ENCODE measurements at places on chromosomes 16 and 17.
A peak's percentile ranks its signal among the peaks of the same experiment; 100 is the strongest.

GRCh38 chr16:30585400-30586191, at the start of gene ZNF785:
Gene ZNF785 (minus strand): TSS chr16:30585697. CDS start chr16:30585611, 86 bp downstream.
- peak; percentile 99 for DNase-seq

GRCh38 chr16:68233085-68233834, 2.7 kb downstream of the ESRP2 start:
- no peak for DNase-seq

GRCh38 chr16:85902366-85903155, 3.6 kb downstream of the IRF8 start:
- no peak for DNase-seq

- DNase-seq, result no peak
These were observed 18.8 kb downstream of the CDK5RAP3 start for GRCh38 chr17:47989700-47990099.

GRCh38 chr16:30888856-30889499, 4.9 kb downstream of the BCL7C start:
- no peak for DNase-seq

DNA sequence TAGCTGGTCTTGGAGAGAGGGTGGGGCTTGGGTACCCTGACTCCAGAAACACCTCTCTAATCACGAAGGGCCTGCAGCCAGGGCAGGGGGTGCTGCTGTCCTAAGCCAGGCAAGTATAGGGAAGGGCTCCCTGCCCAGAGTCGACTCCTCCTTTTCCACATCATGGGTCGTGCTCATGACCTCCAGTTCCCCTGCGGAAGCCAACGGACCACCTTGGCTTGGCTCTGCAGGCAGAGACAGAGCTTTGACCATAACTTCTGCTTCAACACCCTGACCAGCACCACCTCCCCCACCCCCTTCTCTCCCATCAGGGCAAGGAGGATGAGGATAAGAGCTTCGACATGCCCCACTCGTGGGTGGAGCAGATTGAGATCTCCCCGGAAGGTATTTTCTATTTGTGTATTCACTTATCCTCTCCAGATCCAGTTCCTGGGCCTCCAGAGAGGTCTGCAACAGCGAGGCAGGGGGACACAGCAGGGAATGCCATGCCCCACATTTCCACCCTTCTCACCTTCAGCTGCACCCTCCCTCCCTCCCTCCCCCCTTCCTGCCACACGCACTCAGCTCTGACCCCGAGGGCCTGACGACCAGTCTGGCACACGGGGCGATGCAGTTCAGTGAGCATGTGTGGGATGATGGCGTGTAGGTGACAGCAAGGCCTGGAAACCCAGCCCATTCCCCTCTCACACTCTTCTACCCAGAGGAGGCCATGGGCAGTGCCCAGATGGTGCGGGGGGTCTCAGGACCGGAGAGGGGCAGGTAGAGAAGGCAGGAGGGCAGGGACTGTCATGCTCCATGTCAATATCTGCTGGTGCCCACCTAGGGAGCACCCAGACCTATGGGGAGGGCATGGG, 14.0 kb upstream of the KATNB1 start:
- no peak for DNase-seq

DNA sequence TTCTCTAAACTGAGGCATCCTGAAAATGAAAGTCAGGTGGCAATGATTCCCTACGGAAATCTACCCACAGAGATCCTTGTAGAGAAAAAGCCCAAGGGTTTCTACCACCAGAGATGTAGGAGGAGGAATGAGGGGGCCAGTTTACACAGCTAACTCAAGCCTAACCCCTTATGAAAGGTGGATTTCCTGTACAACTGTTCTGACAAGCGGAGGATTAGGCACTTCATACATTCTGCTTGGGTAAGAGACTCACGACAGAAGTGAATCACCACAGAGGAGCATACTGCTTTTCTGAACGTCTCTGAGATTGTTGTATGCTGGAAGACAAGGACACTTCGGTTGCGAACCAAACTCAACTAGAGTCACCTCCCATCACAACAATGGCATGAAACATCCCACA, 72.7 kb downstream of the SMG6 start:
- peak; percentile 69 for DNase-seq

DNA sequence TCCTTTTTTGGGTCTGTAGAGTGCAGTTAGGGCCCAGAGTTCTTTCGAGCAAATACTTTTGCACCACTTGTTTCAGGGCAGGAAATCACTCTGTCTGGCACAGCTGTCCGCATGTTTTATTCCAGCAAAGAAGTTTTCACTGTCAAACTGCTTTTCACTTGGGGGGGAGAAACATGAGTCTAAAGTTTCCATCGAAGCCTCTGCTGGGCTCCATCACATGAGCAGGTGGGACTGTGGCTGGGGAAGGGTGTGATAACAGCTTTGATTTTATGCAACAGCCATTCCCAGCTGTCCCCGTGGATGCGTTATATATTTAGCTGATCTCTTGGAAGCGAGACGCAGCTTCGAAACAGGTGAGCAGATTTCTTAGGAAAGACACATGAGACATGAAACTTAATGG, 288.6 kb downstream of the SNX29 start:
- DNase-seq, result no peak

DNA sequence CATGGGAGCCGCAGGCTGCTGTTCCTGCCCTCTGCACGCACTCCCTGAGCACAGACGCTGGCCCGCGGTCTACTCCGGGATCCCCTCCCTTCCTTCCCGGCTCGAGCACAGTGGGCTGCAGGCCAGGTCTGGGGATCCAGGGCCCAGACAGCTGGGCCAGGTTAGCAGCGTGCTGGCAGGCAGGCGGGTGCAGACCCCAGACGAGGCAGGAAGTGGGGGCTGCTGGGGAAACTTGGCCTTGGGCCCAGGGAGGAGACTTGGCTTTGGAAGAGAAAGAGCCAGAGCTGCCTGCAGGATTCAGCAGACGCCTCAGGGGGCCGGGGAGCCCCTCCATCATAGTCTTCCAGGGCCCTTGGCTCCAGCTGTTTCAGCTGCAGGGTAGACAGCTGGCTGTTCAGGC, 30.2 kb upstream of the ABCC3 start:
- peak; percentile 46 for DNase-seq

- DNase-seq, result peak; percentile 74
These were observed 17.0 kb downstream of the CAVIN1 start for GRCh38 chr17:42405963-42406495.

DNA sequence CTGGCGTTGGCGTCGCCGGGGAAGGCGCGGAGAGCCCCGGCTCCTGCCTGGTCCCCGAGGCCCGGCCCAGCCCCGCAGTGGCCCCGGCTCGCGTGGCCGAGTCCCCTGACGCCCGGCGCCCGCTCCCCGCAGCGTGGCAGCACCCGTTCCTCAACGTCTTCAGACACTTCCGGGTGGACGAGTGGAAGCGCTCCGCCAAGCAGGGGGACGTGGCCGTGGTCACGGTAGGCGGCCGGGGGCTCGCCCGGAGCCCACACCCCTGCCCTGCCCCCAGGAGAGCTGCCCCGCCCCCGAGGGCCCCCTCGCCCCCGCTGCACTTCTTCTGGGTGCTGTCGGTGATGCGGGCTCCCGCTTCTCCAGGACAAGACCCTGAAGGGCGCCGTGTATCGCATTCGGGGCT, 466 bp downstream of the WDR90 start:
- DNase-seq, result no peak

DNA sequence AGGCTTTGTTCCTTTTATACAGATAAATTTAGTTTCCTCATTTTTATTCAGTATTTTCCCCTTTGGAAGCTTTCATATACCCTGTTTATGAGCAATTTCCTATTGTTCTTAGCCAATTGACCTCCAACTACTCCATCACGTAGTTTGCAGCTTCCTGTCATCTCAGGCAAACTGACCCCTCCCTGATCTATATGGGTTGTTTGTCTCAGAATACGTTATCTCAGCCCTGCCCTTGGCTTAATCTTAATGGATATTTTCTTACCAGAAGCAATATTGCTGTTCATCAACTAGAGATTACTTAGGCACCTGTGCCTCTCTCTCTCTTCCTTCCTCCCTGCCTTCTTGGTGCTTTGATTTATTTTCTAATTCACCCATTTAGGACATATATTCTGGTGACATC, 81.2 kb downstream of the ZNF18 start:
- DNase-seq, result no peak

DNA sequence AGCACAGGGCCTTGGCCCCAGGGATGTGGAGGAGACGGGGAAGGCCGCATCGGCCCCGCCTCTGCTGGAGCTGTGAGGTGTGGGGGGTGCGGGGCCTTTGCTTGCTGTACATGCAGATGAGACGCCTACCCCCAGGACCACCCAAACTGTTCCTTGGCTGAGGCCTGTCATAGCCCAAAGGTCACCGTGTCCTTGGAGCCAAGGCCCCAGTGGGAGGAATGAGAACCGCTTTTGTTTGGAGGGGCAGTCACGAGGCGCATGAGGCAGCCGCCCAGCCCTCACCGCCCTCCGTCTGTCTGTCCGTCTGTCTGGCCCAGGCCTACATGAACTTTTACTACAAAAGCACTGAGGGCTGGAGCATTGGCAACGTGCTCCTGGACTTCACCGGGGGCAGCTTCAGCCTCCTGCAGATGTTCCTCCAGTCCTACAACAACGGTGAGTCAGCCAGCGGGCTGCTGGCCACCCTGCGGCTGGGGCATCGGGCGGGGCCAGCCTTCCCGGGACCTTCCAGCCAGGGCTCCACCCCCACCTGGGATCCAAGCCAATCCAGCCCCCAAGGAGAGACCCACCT, 8.8 kb downstream of the TAX1BP3 start:
- DNase-seq, result peak; percentile 91

GRCh38 chr16:29883987-29884386, 15.4 kb downstream of the SEZ6L2 start:
- DNase-seq, result no peak

DNA sequence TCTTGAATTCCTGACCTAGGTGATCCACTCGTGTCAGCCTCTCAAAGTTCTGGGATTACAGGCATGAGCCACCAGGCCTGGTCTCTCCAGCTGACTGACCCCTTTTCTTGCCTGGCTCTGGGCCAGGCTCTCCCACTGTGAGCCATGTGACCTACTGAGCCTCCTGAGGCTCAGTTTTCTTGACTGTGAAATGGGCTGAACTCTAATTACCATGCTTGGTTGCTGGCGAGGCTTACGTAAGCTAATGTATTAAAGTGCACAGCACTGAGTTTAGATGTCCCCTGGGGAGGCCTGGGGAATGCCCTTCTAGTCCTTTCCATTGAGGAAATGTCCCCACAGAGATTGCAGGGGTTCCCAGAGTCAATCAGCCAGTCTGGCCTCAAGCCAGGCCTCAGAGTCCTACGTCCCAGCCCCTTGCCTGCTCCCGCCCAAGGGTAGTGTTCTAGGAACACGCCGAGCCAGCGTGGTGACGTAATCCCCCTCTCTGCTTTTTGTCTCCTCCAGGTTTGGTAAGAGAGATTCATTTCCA, 45.8 kb upstream of the LGALS9 start:
- DNase-seq, result no peak

DNA sequence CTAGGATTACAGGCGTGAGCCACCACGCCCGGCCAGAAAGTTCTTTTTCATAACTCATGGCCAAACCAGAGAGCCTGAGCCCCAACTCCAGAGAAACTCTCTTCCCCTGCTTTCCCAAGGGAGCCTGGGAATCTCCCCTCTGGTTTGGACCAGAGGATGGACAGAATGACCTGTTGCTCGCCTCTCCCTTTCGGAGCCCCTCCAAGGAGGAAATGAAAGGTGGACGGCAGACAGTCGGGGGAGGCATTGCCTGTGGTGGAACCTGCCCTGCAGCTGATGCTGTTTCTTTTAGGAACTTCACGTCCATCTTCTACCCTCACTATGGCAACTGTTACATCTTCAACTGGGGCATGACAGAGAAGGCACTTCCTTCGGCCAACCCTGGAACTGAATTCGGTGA, 65.5 kb downstream of the SCNN1B start:
- no peak for DNase-seq

GRCh38 chr17:37478187-37478586, 11.5 kb upstream of the DUSP14 start:
- DNase-seq, result peak; percentile 90

- no peak for DNase-seq
These were observed 45.8 kb downstream of the SYT17 start for GRCh38 chr16:19213885-19214284.

GRCh38 chr16:2523801-2524231, 3.6 kb downstream of the AMDHD2 start:
- DNase-seq, result no peak

- DNase-seq, result peak; percentile 99
These were observed at the start of the genes NUDT21 and OGFOD1 for GRCh38 chr16:56450986-56451752. Gene NUDT21 (minus strand): TSS chr16:56451332. CDS start chr16:56451202, 130 bp downstream. Gene OGFOD1 (plus strand): TSS chr16:56451554. CDS start chr16:56451613, 59 bp downstream.

GRCh38 chr17:34673995-34674890, 94.9 kb downstream of the TMEM132E start:
- no peak for DNase-seq

DNA sequence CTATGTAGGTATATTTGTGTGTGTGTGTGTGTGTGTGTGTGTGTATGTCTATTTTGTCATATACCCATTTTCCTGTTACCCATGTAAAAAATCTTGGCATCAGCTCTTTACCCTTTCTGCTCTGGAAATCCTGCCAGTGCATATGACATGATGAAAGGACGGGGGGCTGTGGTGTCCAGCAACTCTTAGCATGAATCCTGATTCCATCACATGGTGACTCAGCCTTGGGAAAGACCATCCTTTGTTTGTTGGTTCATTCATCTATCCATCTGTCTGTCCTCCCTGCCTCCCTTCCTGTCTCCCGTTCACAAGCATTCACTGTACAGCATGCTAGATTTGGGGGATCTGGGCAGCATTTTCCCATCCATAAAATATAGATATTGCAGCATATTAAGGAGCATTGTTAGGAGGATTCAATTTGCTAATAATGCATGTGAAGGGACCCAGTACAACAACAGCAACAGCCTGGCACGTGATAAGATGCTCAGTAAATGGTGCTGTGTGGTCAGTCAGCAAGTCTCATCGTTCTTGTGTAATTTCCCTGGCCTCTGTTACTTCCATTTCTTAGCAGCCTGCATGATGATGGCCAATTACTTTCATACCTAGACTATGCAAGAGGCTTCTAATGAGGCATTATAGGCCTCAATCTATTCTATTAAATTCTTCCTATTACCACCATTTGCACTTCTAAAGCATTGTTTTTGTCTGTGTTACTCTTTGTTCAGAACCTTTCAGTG, 191.0 kb downstream of the PRKCA start:
- DNase-seq, result peak; percentile 83

- DNase-seq, result no peak
These were observed 352.6 kb downstream of the SEC14L1 start for GRCh38 chr17:77493238-77493820.

- no peak for DNase-seq
These were observed 58.3 kb downstream of the NT5M start for GRCh38 chr17:17361543-17361866.

- DNase-seq, result no peak
These were observed 592.3 kb downstream of the TMEM114 start for GRCh38 chr16:7997966-7998365.

GRCh38 chr17:77641718-77642117, 316.8 kb upstream of the TNRC6C start:
- no peak for DNase-seq

- DNase-seq, result no peak
These were observed 903.4 kb upstream of the CDH8 start for GRCh38 chr16:62939687-62940086.

- no peak for DNase-seq
These were observed 28.6 kb downstream of the SMARCE1 start for GRCh38 chr17:40618754-40619625.

GRCh38 chr16:11413907-11414595, 68.8 kb downstream of the RMI2 start:
- no peak for DNase-seq

GRCh38 chr17:82105882-82106687, 8.0 kb upstream of the FASN start:
- peak; percentile 53 for DNase-seq

GRCh38 chr17:53058031-53058430, 764.7 kb upstream of the KIF2B start:
- peak; percentile 1 for DNase-seq
